HL-60 (cell line): ENCODE measurements at places on chromosomes 16 and 17.

- DNase-seq: no peak
Measured at GRCh38 chr17:76243826-76244679, 3.8 kb upstream of the RNF157 start.

- peak; percentile 52 for DNase-seq
Measured at GRCh38 chr16:88479793-88480760, 27.0 kb downstream of the ZFPM1 start.

- no peak for DNase-seq
Measured at GRCh38 chr16:77611386-77611785, 110.9 kb upstream of the NUDT7 start.

GRCh38 chr17:58084317-58084981 is 1.2 kb downstream of the DYNLL2 start:
- DNase-seq: no peak

DNA sequence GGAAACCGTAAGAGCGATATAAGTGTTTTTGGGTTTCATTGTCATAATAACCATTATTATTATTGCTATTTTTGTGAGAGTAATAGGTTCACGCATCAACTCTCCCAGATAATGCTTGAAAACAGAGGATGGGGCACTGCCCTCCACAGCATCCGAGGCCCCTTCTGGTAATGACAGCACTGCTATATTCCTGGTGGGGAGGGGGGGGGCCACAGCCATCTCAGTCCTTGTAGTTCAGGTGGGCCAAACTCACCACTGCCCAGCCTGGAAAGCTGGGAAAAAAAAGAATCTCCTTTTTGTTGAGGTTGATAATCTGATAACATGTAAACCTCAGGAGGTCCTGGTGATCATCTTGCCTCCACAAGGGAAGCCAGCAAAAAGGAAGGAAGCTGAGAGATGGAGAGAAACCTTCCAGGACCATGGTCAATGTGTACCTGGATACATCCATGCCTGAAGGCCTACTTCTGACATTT is 706 bp downstream of the C16orf95 start:
- DNase-seq: no peak

GRCh38 chr17:78748730-78749317 is 33.2 kb downstream of the CYTH1 start:
- DNase-seq: peak; percentile 94

DNA sequence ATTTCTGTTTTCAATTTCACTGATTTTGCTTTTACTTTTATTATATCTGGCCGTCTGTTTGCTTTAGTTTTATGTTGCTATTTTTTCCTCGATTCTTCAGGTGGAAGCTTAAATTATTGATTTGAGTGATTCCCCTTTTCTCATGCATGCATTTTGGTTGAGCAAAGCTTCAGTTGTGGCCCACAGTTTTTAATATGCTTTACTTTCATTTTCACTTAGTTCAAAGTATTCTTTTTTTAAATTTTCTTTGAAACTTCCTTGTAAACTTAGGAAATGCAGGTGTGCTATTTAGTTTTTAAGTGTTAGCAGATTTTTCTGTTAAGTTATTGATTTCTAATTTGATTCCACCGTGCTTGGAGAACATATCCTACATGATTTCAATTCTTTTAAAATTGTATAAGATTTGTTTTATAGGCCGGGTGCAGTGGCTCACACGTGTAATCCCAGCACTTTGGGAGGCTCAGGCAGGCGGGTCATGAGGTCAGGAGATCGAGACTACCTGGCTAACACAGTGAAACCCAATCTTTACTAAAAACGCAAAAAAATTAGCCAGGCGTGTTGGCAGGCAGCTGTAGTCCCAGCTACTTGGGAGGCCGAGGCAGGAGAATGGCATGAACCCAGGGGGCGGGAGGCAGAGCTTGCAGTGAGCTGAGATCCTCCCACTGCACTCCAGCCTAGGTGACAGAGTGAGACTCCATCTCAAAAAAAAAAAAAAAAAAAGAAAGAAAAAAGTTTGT is 531.2 kb downstream of the KIF2B start:
- no peak for DNase-seq

- peak; percentile 33 for DNase-seq
Measured at GRCh38 chr16:29900102-29900887, at the start of gene ASPHD1. TSS of gene ASPHD1 (plus strand) at chr16:29900488. CDS start at chr16:29900972, 484 bp downstream.

DNA sequence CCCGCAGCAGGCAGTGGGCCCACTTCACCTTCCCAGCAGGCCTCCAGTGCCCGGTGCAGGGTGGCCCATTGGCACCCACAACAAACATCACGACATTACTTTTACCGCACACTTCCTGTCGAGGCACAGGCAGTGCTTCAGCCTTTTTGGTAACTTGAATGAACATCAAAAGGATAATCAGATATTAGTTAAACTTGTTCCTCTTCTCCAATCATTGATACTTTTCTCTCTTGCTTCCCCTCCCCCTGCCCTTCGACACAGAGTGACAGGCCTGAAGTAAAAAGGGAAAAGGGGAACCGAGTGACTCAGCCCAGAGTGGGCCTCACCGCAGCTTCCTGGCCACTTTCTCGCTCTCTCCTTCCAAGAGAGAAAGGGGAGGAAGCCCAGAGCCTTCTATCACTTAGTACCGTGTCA is 507.0 kb downstream of the MAF start:
- DNase-seq: peak; percentile 87

DNA sequence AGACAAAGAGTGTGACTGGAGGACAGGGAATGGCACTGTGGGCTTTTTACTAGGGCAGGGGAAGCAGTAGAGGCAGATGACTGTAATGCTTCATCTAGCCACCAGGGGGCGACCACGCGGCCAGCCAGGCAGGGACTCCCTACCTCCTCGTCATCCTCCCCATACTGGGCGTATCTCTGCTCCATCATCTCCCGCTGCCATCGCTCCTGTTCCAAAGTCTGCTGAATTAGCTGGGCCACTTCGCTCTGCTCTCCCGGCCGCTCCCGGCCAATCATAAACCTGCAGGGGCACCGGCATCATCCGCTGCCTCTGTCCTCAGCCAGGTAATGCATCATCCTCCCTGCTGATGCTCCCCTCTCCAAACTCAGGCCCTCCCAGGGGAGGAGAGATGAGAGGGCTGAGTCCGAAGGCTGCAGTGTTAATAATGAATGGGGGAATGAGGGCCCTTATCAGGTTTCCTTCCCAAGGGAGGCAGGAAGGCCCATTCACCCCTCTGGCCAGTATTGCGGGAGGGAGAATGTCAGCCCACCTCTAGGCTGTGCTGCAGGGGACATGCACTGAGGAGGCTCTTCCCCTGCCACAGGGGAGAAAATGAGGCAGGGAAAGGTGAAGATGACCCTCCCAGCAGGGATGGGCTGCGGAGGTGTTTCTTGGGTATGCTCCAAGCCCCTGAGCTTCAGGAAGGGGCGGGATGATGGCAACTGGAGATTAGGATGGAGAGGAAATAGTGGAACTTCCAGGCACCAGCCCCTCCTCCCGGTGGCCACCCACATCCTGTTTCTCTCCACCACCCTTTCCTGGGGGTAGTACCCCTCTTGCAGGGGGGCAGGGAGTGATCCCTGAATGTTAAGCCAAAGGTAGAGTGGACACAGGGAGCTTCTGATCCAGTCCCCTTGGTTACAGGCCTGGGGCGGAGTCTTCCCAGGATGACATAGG is 10.3 kb upstream of the SAMD14 start:
- peak; percentile 84 for DNase-seq

GRCh38 chr17:5422505-5422904 is 2.5 kb downstream of the RPAIN start:
- DNase-seq: no peak

DNA sequence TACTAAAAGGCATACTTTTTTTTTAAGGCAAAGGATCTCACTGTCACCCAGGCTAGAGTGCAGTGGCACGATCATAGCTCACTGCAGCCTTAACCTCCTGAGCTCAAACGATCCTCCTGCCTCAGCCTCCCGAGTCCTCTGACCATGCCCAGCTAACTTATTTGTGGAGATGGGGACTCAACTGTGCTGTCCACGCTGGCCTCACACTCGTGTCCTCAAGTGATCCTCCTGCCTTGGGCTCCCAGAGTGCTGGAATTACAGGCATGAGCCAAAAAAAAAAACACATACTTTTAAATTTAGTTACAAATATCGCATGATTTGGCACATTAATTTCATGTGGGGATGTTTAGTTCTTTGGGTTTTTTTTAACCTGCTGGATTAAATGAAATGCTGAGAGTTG is 207.7 kb upstream of the CHMP6 start:
- DNase-seq: no peak

- peak; percentile 81 for DNase-seq
Measured at GRCh38 chr17:58329810-58330537, 1.4 kb upstream of the TSPOAP1 start.

DNA sequence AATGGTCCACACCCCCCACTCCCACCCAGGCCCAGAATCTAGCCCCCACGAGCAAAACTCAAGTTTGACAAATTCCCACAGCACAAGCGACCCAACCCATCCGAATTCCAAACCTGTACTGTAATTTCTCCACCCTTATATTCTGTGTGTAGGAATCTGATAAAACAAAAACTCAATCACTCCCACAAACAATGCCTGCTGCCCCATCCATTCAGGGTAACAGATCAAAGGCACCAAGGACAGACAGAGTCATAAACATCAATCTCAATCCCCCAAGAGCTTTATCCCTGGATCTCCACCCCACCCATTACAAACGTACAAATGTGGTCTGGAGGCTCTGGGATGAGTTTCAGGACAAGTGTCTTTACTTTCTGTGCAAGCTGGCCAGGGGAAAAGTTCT is 157.8 kb downstream of the AXIN2 start:
- DNase-seq: no peak

DNA sequence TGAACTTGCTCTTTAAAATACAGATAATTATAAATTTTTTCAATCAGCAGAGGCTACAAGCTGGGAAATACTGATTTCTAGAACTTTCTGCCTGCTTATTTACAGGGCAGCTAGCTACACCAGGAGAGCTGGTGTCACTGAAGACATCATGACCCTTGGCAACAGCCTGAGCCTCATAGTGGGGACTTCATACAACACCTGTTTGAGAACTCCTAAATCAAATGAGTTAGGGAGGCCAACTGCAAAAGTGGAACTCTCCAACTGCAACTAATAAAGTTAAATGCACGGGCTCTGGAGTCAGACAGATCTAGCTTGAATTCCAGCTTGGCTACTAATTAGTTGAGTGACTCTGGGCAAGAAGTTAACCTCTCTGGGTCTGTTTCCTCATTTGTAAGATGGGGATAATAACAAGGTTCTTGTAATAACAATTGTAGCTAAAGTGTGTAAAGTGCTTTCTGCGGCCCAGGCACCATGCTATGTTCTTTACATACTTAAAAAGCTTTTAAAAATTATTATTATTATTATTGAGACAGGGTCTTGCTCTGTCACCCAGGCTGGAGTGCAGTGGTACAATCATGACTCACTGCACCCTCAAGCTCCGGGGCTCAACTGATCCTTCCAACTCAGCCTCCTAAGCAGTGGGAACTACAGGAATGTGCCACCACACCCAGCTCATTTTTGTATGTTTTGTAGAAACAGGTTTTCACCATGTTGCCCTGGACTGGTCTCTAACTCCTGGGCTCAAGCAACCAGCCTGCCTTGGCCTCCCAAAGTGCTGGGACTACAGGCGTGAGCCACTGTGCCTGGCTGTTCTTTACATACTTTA is 33.4 kb downstream of the VAC14 start:
- DNase-seq: no peak

GRCh38 chr17:40358323-40359038 is 6.1 kb downstream of the GJD3 start:
- peak; percentile 86 for DNase-seq

DNA sequence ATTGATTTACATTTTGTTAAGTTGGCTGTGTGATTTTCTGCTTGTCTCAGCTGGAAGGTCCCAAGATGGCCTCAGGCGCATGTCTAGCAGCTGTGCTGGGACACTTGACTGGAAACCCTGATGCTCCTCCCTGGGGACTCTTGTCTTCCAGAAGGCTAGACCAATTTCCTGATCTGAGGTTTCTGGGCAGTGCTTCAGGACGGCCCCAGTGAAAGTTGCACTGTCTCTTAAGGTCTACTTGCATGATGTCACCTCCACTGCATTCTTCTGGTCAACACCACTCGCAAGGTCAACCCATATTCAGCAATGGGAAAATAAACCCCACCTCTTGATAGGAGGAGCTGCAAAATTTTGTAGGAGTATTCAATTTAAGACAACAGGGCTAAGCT is 116.0 kb downstream of the SALL1 start:
- DNase-seq: no peak

- DNase-seq: no peak
Measured at GRCh38 chr17:41367426-41368075, 2.1 kb downstream of the KRT33B start.

DNA sequence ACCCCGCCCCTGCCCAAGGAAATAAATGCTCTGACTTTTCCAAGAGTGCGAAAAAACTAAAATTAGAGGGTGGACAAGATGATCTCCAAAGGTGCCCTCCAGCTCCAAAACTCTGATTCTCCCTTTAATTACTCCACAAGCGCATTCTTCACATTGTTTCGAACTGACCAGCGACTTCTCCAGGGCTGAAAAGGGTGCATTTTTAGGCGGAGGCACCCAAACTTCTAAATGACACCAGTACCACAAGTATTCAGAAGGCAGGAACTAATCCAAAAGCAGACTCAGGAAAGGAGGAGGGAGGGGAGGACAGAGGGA is 750 bp downstream of the ZFHX3 start:
- no peak for DNase-seq

- DNase-seq: no peak
Measured at GRCh38 chr16:12575288-12575687, 228.4 kb downstream of the CPPED1 start.

GRCh38 chr16:50092891-50093290 is 27.1 kb downstream of the HEATR3 start:
- no peak for DNase-seq

DNA sequence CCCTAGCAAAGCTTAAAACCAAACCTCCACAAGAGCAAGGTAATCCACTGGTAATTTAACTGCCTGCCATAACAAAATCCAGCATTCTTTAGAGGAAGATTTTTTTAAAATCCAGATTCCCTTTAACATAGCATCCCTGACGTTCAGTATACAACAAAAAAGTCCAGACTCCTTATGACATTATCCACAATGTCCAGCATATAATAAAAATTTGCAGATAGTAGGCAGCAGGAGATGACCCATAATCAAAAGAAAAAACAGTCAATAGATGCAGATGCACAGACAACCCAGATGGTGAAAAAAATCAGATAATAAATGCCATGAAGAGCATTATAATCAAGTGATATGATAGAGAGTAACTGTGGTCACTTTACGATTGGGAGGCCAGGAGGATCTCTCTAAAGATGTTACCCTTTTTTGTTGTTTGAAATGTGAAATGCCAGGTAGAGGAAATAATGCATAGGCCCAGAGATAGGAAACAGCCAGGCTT is 33.2 kb downstream of the MRC2 start:
- DNase-seq: no peak

- DNase-seq: no peak
Measured at GRCh38 chr17:82884970-82885353, 45.1 kb upstream of the ZNF750 start.
